ENCODE measurements at places on chromosomes 5 and 9. TPM values are rescaled to one million over a fixed set of nuclear protein-coding genes. Genes with fewer than 3 reads are reported as not detected.

DNA sequence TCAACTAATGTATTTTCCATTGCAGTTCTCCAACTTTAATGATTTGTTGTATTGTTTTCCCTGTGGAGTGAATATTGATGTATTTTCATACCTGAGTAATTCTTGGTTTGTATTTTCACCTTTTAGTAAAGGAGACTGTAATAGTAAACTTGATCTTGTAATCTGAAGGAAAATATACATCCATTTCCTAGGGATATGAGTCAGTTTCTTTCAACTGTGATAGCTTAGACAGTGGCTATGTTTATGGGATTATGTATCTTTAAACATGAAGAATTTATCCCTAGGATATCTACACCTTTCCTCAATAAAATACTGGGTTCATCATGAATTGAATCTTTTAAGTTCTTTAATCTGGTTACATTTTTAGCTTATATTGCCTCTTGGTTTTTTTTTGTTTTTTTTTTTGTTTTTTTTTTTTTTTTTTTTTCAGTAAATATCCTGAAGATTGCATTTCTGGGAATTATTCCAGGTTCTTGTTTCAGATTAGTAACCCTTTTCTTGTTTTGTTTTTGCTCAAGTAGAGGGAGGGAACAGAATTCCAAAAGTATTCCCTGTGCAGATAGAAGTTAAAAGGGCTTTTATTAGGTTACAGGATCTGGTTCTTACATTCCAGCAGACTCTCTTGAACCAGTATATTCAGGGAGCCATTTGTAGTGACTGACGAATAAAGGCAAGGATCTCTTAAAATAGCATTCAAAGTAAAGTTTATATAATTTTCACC is 7.1 kb downstream of the WDR36 start:
- no peak for DNase-seq

GRCh38 chr5:59174248-59174844 is 591.5 kb downstream of the RAB3C start:
- peak; percentile 76 for DNase-seq

- no peak for DNase-seq
These were observed 22.3 kb downstream of the LPAR1 start for GRCh38 chr9:111016016-111016415.

GRCh38 chr5:74579215-74579614 is 61.3 kb downstream of the ENC1 start:
- peak; percentile 95 for DNase-seq

Gene HARS2
- 30.9 TPM for total RNA-seq

GRCh38 chr5:6582507-6583048 is 50.3 kb downstream of the NSUN2 start:
- DNase-seq: no peak

GRCh38 chr9:98807070-98807813 is at the start of gene GALNT12:
Gene GALNT12 (plus strand): TSS chr9:98807670. CDS start chr9:98807699, 29 bp downstream.
- DNase-seq: no peak

DNA sequence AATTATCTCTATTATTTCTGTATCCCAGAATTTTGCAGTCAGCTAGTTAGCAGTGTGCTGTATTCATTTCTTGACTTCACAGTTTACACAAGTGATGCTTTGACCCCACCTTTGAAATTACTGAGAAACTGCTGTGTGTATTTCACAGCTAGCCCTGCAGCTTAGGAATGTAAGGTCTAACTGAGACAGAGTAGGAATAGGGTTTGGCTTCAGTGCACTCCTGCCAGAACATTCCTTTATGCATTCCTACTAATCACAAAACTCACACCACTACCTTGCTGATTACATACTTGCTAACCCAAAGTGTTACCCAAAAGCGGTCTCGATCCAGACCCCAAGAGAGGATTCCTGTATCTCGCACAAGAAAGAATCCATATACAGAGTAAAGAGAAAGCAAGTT is 551.8 kb downstream of the CDH9 start:
- DNase-seq: no peak

Gene TUT7
- 28.6 TPM for total RNA-seq

DNA sequence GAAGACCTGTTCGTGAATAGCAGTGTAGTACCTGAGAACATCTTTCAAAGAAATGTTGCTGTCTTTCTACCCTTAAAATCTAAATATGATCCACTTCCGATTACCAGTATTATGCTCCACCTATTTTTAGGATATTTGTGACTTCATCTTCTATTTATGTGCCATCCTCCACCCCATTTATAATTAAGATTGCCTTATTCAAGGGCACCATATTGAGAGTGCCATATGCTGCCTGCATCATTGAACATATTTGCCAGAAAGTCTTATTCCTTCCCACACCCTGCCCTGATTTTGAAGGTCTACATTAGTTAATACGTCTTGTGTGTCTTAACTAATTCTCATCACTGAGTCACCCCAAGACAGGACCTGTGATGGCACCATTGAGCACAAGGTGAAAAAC is 1076.7 kb downstream of the CDH12 start:
- DNase-seq: no peak

Gene SH2D3C
- 0.36 TPM for total RNA-seq

Gene PLCXD3
- not detected for total RNA-seq

Gene RORB
- total RNA-seq: not detected

GRCh38 chr5:102867992-102868662 is 113.0 kb downstream of the PAM start:
- peak; percentile 18 for DNase-seq

DNA sequence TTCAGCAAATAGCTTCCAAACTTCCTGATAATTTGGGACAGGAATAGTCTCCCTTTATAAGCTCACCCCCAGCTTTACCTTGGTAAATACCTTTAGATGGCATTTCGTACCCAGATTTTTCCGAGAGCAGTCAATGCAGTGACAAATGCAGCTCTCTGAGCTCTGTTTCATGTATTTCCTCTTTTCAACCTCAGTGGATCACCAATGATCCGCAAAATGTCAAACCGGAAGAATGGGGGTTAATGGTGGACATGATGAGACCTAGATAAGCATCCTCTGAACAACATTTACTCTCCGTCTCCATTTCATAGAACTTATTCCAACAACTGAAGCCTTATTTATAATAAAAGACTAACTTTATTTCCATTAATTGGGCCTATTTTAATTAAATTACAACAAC is 227.3 kb downstream of the MCTP1 start:
- DNase-seq: no peak

- no peak for DNase-seq
These were observed 29.8 kb upstream of the CRB2 start for GRCh38 chr9:123326187-123326586.

- no peak for DNase-seq
These were observed 280.4 kb downstream of the TLE1 start for GRCh38 chr9:81408951-81409350.

DNA sequence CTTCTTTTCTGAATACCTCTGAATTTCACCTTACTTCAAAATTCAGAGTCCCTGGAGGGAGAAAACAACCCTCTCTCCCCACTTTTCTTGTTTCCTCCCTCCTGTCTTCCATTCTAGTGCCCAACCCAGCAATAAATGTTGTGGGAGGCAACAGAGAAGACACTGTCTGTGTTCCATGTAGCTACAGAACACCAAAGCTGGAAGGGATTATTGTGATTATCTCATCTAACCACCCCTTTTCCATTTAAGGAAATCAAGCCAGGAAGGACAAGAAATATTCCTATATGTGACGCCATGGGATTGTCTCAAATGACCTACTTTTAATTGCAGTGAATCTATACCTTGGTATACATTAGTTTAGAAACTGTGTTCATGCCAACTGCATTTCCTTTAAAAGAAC is 476.6 kb upstream of the TNC start:
- no peak for DNase-seq

DNA sequence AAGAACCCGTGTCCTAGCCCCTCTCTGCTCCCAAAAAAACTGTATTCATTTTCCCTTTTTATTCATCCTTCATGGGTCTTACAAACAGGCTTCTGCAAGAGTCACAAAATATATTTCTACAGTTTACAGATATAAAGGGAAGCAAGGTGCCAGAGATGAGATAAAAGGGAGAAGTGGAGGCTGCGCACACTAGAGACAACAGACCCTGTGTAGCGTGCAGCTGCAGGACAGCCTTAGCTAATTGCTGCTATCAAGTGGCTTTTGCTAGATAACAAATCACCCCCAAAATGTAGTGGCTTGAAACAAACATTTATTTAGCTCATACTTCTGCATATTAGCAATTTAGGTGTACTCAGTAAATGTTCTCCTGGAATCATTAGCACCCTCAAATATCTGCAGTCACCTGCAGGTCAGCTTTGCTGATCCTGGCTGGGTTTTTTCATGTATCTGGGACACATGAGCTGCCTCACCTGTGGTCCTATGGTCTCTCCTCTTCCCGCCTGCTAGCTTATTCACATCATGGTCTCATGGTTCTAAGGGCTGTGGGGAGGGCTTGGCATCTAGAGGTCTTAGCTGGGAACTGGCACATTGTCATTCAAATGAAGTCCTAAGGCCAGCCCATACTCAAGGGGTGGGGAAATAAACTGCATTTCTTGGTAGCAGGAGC is 29.4 kb downstream of the ARHGEF37 start:
- DNase-seq: peak; percentile 27

Gene NFIL3
- total RNA-seq: 3.2 TPM

DNA sequence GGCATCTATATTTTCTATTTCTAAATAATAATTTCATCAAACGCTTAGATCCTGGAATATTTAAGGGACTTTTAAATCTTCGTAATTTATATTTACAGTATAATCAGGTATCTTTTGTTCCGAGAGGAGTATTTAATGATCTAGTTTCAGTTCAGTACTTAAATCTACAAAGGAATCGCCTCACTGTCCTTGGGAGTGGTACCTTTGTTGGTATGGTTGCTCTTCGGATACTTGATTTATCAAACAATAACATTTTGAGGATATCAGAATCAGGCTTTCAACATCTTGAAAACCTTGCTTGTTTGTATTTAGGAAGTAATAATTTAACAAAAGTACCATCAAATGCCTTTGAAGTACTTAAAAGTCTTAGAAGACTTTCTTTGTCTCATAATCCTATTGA is 1.1 kb downstream of the LRRC70 start:
- no peak for DNase-seq

DNA sequence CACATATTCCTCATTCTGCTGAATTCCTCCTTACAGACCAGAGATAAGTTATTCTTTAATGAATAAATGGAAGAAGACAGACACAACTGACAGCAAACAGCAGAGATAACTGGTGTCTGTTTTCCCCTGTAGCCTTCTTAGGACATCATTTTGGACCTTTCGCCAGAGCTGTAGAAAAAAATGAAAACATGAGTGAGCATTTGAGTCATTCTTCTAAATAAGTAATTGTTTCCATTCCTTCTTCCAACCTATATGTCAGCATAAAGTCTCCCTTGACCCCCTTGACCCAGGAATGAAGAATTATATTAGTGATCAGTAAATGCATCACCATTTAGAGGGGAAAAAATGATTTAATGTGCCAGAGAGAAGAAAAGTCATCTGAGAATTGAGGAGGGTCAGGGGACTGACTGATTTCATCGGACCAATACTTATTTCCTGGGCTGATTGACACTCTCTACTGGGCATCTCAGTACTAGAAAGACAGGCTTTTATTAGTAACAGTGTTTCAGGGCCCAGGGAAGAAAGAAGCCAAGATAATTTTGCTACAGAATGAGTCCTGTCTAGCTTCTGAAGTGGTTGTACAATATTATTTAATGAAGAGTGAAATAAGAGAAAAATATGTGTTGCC is 597.0 kb downstream of the PSAT1 start:
- DNase-seq: no peak

DNA sequence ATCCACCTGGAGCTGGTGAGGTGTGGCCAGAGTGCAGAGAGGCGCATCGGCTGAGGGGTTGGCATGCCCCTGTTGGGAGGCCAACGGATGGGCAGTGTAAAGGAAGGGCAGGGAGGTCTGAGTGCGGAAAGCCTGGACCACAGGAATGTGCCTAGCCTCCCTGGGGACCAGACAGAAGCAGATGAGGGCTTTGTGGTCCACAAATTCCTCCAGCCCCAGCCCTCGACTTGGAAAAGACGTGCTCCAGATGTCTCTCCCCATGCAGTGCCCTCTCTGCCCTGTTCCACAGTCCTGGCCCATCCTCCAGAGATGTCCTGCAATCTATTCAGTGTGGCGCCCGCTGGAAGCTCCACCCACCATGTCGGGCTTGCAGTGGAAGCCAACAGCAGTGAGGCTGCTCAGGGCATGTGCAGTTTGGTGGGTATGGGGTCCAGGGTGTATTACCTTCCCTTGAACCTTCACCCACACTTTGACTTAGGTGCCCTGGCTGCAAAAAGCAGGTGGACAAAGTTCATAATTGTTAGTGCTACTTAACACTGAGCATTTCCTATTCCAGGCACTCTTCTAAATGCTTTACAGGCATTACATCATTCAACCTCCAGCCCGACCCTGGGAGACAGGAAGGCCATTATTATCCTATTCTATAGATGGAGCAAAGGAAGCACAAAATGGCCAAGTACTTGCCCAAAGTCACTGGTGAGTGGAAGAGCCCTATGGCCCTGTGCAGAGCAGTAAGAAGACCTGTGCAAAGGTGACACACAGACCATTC is 120.2 kb upstream of the SLC25A48 start:
- peak; percentile 86 for DNase-seq

GRCh38 chr9:114985959-114986501 is 55.6 kb upstream of the TNFSF8 start:
- no peak for DNase-seq

Gene C9
- total RNA-seq: not detected

Gene FAM151B
- 12.0 TPM for total RNA-seq

GRCh38 chr9:88529496-88529895 is 5.5 kb upstream of the NXNL2 start:
- no peak for DNase-seq

DNA sequence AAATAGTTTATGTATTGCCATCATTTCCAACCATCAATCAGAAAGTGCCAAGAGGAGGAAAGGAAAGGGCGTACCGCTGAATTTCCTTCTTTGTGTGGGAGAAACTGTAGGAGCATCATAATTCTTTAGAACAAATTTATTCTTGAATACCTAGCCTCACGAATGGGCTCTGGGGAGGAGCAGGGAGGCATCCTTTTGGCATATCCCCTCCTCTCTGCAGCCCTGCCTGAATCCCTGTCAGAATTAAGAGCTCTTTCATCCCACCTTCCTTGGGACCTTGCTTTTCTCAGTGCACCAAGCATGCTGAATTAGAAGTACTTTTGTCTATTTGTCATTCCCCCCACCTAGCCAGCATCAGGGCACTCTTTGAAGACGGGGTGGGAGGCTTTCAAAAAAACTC is 189.4 kb downstream of the MAPKAP1 start:
- no peak for DNase-seq

- peak; percentile 56 for DNase-seq
These were observed 71.9 kb upstream of the RANBP3L start for GRCh38 chr5:36373527-36374086.

Gene TSLP
- 1.2 TPM for total RNA-seq

Gene PHF24
- not detected for total RNA-seq

DNA sequence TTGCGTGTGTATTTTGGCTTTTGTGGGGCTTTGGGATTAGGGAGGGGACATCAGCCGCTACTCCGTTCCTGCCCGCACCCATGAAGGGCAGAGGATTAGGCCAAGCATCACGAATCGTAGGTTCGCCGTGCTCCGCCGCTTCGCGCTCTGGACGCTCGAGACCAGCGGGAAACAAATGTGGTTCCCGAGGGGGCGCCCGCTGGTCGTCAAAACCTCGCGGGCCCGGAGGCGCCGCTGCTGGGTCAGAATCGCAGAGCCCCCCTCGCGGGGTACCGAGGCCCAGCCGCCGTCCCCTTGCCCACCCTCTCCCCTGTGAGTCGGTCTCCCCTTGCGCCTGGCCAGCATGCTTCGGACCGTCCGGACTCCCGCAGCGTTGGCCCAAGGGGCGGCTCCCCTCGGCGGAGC is 2.3 kb upstream of the PAX5 start:
- DNase-seq: peak; percentile 15
